ENCODE measurements at places on chromosomes 13 and 19. TPM values are rescaled to one million over a fixed set of nuclear protein-coding genes. Genes with fewer than 3 reads are reported as not detected.

The GPR12 gene
- not detected for total RNA-seq

The RAB11B gene
- total RNA-seq, result 38.4 TPM

The ZNF837 gene
- total RNA-seq, result 1.8 TPM

DNA sequence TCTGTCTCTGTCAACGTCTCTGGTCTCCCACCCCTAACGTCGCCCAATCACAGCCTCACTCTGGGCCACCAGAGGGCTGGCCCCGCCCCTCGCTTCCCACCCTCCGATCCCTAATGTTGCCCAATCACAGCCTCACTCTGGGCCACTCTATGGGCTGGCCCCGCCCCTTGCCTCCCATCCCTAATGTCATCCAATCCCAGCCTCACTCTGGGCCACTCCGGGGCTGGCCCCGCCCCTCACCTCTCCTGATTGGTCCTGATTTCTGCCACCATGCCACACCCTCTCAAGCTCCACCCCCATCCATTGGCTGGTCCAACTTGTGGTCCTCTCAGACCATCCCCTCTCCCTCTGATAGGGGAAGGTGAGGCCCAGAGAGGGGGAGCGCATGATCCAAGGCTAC, 24.9 kb downstream of the CELF5 start:
- DNase-seq, result no peak

DNA sequence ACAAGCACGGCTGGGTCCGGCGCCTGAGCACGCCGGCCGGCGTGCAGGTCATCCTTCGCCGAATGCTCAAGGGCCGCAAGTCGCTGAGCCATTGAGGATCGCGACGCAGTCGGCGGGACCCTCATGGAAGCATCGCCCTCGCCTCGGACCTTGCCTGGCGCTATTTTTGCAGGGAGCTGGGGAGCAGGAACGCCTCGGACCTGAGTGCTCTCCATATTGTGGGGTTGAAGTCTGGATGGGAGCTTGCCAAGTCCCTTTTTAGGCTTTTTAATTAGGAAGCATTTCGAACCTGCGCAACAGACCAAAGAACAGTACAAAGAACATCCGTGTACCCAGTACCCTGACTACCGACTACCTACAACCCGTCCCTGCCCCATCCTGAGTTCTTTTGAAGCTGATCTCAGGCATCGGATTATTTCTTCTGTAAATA, 628 bp downstream of the MRPL34 start:
- no peak for DNase-seq

- DNase-seq, result no peak
These were observed 98.2 kb downstream of the ING1 start for GRCh38 chr13:110811771-110812120.

DNA sequence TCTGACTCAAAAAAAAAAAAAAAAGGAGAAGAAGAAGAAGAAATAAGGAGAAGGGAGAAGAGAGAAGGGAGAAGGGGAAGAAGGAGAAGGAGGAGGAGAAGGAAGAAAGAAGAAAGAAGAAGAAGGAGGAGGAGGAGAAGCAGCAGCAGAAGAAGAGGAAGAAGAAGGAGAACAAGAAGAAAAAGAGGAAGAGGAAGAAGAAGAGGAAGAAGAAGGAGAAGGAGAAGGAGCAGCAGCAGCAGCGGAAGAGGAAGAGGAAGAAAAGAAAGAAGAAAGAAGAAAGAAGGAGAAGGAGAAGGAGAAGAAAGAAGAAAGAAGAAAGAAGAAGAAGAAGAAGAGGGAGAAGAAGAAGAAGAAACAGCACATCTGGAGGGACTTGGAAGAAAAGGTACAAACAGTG, 4.1 kb upstream of the CNN1 start:
- no peak for DNase-seq

GRCh38 chr13:23979361-23980159, 82.3 kb upstream of the C1QTNF9B start:
- DNase-seq, result no peak

DNA sequence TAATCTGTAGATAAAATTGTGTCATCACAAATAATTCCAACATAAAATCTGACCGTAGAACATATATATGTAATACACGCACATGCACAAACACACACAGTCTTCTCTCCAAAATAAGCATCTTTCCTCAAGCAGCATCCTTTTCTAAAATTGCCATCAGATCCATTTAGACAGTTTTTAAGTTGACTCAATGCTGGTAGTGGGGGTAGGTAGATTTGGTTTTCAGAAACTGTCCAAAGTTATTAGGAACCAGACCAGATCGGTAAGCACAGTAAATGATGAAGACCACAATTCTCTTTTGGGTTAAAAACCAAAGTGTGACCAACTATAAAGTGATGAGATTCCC, 64.6 kb downstream of the SERP2 start:
- DNase-seq, result no peak

GRCh38 chr13:21823949-21824348, 153.1 kb downstream of the FGF9 start:
- no peak for DNase-seq

DNA sequence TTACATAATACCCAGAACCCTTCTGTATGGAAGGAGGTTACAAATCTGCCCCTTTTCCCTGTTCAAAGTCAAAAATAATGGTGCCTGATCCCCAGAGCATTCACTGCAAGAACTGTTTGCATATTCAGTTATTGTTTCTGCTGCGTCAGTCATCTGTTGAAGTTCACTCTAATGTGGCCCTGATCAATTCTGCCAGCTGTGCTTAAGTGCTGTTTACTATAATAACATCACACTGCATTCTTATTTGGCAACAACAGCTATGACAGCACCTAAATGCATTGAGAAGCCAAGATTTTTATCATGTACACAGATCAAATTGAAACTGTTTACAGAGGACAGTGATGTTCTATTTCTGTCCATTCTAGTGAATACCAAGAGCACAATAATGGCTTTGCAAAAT, 115.9 kb downstream of the DACH1 start:
- DNase-seq, result no peak

DNA sequence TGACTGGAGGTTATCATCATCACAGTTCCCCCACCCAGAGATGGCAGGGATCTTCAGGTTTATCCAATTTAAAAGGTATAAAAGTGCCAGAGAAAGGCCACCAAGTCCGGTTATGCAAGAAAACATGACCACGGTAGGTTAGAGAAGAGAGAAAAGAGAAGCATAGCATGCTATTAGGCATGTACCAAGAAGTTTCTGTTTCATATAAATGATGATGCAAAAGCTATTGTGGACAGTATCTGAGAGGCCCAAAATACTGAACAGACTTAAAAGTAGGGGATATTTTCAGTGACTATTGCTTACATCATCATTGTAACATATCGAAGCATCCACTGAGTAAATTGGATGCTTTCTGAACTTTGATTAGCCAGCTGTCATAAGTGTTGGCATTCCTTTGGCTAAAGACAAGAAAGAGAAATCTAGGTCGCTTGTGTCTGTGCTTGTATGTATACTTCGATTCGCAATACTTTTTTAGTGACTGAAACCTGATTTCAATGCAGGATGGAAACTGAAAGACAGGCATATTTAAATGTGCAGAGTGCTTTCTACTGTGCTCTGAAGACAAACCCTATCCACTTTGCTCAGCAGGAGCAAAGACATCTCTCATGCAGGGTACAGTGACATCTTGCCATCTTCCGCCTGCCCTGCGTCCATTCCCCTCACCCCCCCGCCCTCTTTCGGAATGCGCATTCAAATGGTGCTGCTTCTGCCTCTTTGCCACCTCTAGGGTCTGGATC, 180.3 kb downstream of the SHISA2 start:
- no peak for DNase-seq

Measured in pulmonary artery endothelial cell (primary cell).